SHP77 treated with DMSO at 0.1 percent for 48 hours (cell line): ENCODE measurements at places on chromosomes 12 and 14.

DNA sequence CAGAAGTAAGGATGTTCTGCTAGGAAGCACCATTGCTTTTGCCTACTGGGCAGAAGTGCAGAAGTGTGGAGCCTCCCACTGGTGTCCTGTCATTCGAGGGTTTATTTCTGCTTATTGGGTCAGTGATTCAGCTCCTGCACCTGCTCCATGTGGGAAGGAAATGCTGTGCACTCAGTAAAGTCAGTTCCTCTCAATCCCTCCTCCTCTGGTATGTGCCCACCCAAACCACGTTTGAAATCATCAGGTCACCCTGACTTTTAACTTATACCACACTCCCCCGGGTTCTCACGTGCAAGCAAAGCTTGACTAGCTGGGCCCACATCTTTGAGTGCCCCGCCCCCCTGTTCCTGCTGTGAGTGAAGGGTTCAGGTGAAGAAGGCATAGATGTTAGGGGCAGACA, 223.7 kb downstream of the CHST11 start:
- DNase-seq = no peak

DNA sequence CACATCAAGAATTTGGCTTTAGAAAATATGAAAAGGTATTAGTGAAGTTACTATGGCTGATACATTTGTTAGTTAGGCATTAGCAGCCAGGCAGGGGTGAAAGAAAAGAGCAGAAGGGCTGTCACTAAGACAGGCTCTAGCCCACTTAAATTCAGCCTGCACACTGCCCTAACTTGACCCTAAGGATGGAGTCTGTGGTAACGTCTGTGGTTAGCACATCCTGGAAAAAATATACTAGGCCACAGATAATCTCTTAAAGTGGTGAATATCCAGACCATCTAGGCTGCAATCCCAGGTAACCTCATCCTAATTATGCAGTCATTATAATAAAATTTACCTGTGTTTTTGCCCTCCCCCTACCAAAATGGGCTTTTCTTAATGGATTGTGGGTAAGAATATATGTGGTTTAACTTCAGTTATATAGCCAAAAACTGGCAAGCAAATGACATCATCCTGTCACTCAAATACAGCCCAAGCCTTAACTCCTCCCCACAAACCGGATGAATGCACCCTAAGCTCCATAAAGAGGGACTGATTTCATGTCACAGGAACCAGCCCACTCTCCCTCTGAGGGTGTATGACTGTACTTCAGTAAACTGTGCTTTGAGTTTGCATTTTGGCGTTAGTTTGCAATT, 440.9 kb downstream of the LRFN5 start:
- DNase-seq = no peak

DNA sequence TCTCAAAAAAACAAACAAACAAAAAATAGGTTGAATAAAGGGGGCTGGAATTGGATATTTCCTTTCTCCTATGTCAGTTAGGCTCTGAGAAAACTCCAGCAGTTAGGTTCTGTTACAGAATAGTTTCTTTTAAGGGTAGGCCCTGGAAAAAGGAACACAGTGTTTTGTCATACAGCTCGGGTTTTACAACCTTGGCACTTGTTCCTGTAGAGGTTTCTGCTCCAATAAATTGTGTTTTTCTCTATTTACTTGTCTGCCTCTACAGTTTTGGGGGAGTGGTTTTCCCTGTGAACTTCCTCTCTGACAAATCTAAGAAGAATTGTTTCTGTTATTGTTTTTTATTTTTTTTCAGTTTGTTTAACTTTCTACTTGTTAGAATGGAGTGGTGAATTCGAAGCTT, 167.6 kb downstream of the ACSS3 start:
- no peak for DNase-seq

GRCh38 chr14:45038865-45039264, 45.1 kb upstream of the PRPF39 start:
- no peak for DNase-seq

DNA sequence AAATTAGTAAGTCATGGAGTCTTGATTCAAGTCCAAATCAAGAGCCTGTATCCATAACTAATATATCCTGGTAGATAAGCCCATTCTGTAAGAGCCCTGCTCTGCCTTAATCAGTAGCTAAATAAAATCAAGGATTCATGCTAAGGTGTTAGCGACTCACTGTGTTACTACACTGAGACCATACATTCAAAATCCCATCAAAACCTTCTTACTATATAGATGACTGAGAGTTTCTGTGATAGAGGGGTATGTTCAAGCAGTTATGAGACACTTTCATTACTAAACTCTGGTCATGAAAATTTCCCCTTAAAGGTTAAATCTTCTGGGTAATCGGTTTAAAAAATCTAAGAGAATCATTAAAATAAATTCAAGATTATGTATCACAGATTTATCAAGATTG, 78.5 kb downstream of the MDGA2 start:
- DNase-seq = no peak
